ENCODE measurements at places on chromosomes 1 and 21.

DNA sequence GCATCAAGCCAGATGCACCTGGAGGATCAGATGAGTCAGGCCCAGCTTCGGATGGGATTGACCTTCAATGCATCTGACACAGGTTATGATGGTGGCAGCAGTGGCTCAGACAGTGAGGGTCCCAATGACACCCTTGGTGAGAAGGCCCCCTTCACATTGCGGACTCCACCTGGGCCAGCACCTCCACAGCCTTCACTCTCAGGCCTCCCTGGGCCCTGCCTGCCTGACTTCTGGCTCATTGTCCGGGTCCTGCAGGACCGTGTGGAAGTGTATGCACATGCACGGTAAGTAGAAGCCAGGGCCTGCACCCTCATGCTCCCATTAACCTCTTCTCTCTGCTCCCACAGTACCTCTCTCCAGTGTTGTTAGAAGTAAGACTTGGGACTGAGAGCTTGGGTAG is 20.8 kb downstream of the HYI start:
- ATAC-seq: no peak

DNA sequence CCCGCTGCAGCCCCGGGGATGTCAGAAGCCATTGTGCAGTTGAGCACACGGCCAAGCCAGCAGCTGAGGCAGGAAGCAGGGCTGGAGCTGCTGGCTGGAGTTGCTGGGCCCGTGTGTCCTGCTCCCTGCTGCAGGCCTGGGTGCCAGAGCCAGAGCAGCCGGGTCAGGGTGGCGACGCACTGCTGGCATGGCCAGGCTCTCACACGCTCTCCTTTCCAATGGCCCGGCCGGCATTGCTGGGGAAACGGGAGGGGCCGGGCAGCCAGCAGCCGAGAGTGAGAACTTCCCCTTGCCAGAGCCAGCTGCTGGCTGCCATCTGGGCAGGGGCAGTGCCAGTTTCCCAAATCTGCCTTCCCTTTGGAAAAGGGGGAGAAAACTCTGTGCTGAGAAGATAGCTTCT is 82.4 kb upstream of the PROX1 start:
- ATAC-seq: no peak

DNA sequence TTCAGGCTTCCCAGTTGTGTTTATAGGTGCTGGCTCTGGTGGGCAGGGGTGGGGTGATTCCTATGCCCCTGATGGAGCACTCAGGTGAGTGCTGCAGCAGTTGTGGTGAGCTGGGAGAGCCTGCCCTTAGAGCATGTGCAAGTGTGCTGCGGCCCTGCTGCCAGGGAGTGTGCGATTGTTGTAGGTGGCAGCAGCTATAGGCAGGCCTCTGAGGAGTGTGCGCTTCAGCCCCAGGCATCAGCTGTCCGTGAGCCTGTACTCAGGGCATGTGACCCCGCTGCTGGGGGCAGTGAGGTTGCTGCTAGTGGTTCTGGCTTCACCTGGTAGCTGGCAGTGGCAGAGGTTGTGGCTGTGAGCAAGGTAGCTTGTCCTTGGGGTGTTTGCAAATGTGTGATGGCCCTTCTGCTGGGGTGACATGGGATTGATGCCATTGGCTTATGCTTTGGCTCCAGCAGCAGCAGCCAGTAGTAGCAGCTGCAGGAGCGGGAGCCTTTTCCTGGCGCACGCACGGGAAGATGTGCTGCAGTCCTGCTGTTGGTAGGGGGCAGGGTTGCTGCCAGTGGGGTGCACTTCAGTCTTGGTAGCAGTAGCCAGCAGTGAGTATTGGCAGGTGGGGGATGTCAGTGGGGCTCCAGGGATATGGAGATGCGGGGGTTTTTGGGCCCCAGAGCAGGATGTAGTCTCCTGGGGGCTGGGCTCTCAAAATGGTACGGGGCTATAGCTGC is 37.7 kb downstream of the SYCP1 start:
- no peak for ATAC-seq

GRCh38 chr1:159827549-159827948 is 876 bp downstream of the SLAMF8 start:
- ATAC-seq: no peak

DNA sequence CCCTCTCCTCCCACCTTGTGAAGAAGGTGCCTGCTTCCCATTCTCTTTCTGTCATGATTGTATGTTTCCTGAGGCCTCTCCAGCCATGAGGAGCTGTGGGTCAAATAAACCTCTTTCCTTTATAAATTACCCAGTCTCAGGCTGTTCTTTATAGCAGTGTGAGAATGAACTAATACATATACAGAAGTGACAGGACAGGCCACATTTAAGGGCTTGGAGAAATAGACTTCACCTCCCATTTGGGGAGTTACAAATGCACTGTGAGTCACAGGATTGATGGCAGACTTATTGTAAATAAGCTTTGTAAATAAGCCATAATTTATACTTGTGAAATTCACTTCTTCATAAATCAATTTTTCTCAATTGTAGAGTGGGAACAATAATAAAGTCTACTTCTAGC is 543.3 kb downstream of the LRRIQ3 start:
- ATAC-seq: no peak

DNA sequence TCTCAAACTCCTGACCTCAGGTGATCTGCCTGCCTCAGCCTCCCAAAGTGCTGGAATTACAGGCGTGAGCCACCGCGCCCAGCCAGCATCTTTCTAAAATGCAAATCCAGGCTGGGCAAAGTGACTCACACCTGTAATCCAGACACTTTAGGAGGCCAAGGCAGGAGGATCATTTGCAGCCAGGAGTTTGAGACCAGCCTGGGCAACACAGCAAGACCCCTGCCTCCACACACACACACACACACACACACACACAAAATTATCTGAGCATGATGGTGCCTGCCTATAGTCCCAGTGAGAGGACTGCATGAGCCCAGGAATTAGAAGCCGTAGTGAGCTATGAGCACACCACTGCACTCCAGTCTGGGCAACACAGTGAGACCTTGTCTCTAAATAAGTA is 16.8 kb upstream of the PABPC4 start:
- ATAC-seq: no peak

DNA sequence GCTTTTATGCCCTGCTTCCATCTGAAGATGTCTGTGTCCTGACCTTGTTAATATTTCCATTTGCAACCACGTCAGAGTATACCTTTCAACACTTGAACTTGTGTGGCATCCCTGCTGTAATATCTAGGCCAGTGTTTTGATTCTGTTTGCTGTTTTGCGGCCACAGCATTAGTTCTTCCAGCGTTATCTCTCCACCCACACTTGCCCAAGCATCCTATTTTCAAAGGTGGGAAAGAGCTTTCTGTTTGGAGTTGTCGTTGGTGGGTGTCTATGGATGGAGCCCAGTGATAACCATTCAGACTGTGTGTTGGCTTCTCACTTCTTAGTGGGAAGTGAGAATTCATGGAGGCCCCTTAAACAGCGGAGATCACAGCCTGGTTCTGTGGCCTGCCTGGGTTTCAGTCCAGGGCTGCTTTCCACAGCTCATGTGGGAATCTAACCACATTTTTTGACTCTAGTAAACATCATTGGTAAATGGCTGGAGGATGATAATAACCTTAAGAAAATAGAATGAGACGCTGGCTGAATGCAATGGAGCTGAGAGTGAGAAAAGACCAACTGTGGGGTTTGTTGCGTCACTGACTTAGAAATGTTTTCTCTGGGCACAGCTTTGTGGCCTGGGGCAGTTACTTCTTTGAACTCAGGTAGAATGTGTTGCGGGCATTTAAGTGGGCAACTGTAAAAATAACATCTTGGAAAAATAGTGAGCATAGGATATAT is 7.6 kb downstream of the TENT5C start:
- no peak for ATAC-seq

GRCh38 chr1:147213271-147213670 is 11.9 kb downstream of the FMO5 start:
- no peak for ATAC-seq

DNA sequence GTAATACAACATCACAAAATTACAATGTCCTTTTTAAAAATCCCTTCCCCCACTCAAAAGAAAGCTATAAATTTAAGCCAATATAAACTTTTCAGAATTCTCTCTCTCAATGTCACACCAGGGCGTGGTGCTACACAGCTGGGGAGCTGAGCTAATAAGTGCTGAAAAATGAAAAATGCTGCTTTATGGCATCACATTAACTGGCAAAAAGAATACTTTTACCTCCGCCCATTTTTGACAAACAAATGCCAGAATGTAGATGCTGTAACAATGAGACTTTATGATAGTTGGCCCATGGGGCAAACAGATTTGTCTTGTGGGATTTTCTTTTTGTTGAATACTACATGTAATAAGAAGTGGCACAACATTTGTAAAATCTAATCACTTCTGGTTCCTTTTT is 12.7 kb upstream of the LYPLAL1 start:
- ATAC-seq: no peak

DNA sequence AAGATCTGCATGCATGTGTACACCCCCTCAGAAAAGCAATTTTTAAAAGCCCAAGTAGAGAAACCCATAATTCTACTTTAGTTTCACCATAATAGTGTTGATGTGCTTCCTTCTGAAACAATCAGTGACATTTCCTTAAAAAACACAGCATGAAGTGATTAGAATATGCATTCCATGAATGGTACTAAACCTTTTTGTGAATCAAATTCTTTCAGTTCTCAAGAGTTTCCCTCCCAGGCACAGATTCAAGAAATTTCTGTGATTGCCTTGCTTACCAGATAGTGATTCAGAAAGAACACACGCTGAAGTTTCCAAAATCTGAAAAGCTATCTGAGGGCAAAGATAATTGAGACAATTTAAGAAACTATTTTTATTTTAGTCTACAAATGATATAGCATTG is 136.4 kb upstream of the ADGRL2 start:
- ATAC-seq: no peak

DNA sequence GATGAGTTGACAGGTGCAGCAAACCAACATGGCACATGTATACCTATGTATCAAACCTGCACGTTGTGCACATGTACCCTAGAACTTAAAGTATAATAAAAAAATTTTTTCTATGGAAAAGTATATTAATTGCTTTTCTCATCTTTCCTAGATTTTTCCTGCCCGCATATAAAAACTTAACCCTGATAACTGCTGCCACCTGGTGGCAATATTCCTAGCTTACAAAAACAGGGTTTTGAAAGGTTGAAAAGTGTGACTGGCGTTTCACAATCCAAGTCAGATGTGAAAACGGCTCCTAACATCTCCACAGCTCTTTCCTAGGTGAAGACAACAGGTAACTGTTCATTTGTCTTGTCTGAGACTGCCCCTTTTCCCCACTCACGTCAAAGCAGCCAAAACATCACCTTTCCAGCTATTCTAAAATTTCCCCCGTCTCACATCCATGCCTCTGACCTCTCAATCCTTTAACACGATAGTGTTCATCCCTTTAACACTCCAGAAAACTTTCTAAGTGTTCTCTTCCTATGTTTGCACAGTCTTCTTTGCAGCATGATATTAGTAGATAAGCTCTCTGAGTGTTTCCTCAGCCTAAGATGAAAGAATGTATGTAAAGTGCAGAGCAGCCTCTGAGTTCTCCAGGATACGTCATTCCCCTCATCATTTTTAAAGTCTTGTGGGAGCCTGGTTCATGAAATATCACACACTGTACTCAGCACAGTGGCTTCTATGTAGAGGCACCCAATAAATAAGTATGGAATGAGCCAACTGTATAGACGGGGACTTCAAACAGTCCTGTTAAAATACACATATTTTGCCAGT is 27.5 kb downstream of the OVGP1 start:
- no peak for ATAC-seq

DNA sequence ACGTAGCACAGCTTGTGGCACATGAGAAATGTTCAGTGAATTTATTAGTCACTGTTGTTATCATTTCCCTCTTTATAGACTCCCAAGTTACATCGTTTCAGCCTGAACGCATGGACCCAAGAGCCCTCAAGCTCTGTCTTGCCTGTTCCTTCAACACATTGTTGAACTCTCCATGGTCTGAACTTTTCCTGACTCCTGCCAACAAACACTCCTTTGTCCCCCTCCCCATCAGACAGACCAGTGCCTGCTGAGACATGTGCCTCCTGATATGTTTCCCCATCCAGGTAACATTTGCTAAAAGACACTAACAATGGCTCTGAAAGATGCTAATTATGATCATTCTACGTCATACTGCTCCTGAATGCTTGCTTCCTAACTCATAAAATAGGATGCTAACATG is 108.7 kb upstream of the NFIA start:
- ATAC-seq: no peak

DNA sequence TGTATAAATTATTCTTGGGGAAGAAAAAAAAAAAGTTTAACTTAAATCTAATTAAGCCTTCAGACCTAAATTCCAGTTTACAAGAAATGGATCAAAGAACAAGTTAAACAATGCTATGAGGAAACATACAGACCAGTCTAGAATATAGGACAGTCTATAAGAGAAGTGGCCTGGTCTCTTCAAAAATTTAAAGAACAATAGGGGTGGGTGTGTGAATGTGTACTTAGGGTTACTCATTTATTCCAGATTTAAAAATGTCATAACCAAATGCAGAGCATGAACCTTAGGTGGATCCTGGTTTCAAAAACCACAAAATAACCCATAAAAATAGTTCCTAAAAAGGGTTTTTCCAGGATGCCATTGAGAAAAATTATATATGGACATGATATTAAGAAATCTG is 21.8 kb upstream of the SYNJ1 start:
- no peak for ATAC-seq

GRCh38 chr1:116560704-116561490 is 9.9 kb downstream of the CD58 start:
- no peak for ATAC-seq

- ATAC-seq: no peak
Measured at GRCh38 chr1:118999348-119000071, 11.4 kb upstream of the TBX15 start.

- peak; percentile 36 for ATAC-seq
Measured at GRCh38 chr1:155173478-155174323, at the start of gene TRIM46. TSS of gene TRIM46 (plus strand) at chr1:155173849. CDS start at chr1:155173967, 118 bp downstream.

- ATAC-seq: no peak
Measured at GRCh38 chr1:198623752-198624647, 14.8 kb upstream of the PTPRC start.

DNA sequence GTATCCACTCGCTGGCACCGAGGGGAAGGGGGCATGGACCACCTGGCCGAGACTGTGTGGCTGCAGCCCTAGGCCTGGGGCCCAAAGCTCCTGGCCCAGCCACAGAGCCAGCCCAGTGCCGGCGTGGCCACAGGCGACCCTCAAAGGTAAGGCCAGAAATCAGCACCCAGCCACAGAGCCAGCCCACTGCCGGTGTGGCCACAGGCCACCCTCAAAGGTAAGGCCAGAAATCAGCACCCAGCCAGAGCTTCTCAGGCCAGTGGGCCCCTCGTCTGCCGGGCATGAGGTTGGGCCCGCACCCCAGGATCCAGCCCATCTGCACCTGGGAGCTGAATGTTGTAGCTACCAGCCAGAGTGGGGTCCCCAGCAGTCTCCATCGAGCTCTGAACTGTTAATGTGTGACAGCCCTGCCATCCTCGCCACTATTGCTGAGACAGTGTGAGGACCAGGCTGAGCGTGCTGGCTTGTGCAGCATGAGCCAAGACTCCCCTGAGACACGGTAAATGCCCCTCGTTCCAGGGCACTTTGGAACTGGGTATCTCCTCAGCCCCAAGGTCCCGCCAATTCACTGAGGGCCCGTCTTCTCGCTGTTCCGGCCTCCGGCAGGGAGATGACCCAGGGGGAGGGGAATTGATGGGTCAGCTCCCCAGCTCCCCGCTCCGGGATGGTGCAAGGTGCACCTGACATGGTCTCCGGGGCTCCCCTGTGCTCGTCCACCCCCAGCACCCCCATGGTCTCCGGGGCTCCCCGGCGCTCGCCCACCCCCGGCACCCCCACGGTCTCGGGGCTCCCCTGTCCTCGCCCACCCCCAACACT is 4.7 kb upstream of the FTCD start:
- ATAC-seq: no peak
